Stimulated activated CD4-positive, alpha-beta T cell treated with anti-CD3 and anti-CD28 coated beads, Interleukin-1b, Interleukin-23, amount 100 ng/mL, for 24 hours (primary cell): ENCODE measurements at places on chromosomes 4 and X.

- DNase-seq = no peak
Observed at GRCh38 chr4:15513545-15513944, 43.9 kb downstream of the CC2D2A start.

GRCh38 chr4:13953083-13953482, 325.6 kb upstream of the BOD1L1 start:
- no peak for DNase-seq

- no peak for DNase-seq
Observed at GRCh38 chr4:83629945-83630721, 94.2 kb downstream of the GPAT3 start.

DNA sequence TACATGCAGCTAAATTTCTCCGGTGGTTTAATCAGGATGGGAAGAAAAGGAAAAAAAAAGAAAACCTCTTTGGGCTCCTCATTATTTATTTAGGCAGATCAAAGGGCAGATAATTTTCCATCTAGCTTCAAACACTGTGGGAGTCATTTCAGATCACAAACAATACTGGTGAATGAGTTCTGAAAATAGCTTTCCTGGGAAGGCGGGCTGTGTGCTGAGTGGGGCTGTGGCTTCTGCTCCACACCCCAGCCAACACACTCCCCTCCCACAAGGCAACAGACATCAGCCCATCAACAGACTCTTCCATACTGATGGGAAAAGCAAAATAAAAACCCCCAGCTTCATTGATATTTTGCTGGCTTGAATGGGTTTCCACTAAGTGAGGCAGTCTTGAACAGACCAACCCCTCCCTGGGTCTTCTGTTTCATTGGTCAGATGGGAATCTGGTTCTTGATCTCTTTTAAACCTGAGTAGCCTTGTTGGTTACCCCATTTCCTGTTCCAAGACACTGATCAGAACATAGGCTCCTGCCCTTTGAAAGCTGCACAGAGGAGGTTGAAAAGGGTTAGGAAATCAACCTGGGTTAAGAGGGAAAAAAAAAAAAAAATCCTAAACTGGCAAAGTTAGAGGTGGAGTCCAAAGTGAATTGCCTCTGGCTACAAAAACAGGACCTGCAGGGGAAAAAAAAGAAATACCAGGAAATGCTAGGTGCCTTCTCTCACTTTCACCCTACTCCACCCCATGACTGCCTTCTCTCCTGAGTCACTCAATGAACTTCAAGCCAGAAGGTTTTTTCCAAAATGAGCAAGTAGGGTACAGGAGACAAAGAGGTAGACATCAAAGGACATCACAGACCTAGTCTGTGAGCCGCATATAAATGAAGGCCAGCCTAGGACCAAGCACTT, 20.0 kb downstream of the AMOT start:
- DNase-seq = no peak

DNA sequence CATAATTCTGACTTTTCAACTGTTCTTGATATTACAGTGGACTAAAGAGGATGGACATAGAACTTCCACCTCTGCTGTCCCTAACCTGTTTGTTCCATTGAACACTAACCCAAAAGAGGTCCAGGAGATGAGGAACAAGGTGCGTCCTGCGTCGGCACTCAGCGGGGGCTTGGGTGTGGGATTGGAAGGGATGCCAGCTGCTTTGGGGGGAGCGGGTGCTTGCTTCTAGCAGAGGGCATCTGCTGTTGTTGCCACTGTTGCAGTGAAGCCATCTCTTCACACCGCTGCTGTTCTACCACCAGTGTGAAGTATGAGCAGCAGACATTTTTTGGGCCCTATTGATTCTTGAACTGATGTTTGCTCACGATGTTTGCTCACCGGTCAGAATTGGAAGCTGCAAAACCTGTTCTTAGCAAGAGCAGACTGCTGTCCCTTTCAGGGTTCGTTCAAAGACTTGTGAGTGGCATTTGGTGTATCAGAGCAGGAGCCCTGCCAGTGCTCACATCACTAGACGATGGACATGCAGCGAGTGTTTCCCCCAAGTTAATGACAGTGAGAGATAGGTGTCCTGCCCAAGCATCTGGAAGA, 55.4 kb downstream of the NOP14 start:
- DNase-seq = no peak

DNA sequence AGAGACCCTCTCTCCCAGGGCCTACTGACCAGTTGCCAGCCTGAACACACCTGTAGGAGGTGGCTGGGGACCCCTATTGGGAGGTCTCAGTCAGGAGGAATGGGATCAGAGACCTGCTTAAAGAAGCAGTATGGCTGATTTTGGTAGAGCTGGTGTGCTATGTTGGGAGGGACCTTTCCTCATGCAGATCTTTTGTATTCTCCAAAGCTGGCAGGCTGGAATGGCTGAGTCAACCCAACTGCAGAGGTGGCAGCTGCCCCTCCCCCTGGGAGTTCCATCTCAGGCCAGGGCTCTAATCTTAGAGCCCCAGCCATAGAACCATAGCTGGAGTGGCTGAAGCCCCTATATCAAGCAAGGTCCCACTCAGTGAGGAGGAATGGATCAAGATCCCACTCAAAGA, 279.3 kb upstream of the BMP3 start:
- no peak for DNase-seq

DNA sequence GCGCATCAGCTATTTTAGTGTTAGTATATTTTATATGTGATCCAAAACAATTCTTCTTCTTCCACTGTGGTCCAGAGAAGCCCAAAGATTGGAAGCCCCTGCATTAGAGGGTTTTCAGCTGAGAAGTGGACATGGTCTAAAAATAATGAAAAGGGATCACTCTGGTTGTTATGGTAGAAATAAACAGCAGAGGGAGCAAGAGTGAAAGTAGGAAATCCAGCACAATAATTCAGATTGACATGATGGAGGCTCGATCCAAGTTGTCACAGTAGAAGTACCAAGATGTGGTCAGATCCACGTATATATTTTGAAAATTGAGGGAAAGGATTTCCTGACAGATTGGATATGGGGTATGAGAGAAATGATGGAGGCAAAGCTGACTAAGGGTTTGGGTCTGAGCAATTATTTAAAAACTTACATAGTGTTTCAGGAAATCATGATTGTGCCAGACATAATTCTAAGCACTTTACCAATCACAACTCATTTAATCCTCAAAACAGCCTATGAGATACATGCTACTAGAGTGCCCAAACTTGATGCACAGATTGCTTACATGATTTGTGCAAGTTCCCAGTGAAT, 17.0 kb upstream of the TMEM144 start:
- DNase-seq = no peak

GRCh38 chr4:164771088-164771487, 17.2 kb downstream of the SMIM31 start:
- DNase-seq = no peak

DNA sequence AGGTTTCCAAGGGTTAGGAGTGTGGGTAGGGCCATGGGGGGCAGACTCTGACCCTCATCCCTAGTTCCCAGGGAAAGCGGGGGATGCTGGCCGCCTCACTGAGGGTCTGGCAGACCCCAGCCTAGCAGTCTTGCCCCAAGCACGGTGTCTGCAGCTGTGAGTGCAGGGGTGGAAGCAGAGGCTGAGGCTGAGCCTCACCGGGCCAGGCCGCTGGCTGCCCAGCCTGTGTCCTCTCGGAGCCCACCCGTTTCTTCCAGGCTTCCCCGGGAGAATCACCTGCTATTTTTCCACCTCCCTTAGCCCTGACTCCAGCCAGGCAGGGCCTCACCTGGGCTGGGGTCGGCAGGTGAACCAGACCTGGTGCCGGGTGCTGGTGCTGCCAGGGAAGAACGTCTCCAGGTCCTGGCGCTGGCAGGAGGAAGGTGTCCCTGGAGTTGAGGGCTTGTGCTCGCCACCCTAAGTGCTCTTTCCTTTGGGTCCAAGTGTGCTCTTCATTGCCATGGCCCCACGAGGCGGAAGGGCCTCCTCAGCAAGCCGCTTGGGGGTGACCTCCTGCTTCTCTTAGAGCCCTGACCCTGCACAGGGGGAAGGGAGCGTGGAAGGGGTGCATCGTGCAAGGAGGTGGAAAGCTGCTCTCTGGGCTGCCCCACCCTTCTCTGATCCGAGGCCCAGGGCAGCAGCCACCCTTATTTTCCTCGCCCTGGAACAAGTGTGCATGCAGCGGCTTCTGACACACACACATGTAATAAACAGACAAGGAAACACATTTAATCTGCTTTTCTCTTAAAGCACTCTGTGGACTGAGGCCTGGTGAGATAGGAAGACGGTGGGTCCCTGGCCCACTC, 112.7 kb downstream of the FAM53A start:
- no peak for DNase-seq

DNA sequence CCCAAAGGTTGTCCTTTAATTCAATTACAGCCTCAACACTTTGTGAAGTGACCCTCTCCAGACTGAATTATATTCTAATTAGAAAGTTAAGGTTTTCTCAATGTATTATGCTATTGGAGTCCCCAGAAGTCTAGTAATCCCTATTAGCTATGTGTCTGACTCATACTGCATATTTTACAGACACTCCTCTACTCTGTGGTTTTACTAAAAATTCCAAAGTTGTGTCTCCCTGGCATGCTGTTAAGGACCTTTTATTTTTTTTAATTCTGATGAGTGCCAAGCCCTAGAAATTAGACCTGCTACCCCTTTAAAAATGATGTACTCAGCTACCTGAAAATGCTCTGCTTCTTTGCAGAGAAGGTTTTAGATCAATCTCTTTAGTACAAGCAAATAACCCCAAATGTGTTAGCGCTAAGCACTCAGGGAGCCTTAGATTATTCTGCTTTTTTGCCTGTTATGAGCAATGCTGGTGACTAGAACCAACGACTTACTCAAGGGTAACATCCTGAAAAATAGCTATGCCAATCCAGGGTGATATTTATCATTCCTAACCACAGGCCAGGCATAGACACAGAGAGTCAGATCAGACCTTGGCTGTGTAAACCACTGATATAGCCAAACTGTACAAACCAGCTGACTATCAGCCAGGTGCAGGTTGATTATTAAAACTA, 26.1 kb upstream of the CXCL13 start:
- no peak for DNase-seq

GRCh38 chrX:10286195-10286594, 129.4 kb downstream of the CLCN4 start:
- DNase-seq = no peak

GRCh38 chr4:105933083-105933482, 37.8 kb downstream of the NPNT start:
- no peak for DNase-seq

- no peak for DNase-seq
Observed at GRCh38 chr4:185656467-185656931, 121.2 kb upstream of the PDLIM3 start.

GRCh38 chrX:27548624-27549023, 41.5 kb upstream of the DCAF8L2 start:
- no peak for DNase-seq
